ENCODE measurements at places on chromosomes 5 and 9.
A peak's percentile ranks its signal among the peaks of the same experiment; 100 is the strongest.

GRCh38 chr9:93040409-93040808 lies 18.1 kb upstream of the SUSD3 start:
- DNase-seq, result no peak

DNA sequence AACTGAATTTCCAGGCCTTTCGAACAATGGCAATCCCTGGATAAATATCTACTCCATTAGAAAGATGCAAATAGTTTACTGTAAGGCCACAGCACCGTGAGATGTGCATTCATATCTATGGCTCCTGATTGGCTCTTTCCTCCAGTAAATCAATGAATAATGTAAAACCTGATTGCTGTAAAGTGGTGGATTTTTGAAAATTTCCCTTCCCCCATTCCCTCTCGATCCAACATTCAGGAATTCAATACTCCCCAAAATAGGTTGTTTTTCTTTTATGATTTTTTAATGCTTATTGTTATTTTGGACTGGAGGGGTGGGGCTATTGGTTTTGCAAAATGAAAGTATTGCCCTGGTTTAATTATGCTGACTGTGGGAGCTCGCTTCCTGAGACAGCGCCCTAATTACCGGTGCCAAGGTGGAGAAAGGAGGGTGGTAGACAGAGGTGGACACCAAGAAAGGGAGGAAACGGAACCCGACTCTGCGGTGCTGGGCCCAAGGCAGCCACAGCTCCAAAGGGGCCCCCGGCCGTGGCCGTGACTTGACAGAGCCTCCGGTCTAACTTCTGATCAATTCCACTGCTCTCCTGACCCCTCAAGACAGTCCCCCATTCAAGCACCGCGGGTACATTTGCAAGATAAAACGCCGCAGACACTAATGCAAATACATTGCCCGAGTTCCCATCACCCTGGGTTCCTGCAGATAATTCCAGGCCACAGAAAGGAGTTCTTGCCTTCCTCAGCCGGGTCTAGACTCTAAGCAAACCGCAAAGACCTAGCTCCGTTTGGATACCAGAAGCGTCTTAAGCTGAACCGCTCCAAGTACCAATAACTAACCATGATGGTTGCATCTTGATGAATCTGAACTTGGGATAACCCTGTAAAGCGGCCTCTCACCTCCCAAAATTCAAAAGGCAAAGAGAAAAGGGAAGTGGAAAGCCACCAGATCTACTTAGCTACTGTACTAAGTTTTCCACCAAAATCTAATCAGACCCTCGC lies 211.2 kb downstream of the MEF2C start:
- DNase-seq, result peak; percentile 56

- DNase-seq, result no peak
Measured at GRCh38 chr9:124228516-124228915, 29.2 kb upstream of the NEK6 start.

DNA sequence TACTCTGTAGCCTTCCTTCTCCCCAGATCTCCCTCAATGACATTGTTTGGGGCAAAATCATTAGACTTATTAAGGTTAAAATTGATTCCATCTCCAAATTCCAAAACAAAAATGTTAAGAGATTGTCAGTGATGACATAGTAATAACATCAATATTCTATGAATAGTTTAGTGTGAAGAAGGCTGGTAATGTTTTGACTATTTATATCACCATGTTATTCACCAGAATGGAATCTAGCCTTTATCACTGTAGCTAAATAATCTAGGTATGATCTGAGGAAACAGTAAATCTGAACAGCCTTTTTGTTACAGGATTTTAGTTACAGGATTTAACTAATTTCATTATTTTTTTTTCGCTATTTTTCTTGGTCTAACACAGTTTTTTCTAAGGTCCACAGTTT lies 929 bp upstream of the PLPP6 start:
- no peak for DNase-seq

DNA sequence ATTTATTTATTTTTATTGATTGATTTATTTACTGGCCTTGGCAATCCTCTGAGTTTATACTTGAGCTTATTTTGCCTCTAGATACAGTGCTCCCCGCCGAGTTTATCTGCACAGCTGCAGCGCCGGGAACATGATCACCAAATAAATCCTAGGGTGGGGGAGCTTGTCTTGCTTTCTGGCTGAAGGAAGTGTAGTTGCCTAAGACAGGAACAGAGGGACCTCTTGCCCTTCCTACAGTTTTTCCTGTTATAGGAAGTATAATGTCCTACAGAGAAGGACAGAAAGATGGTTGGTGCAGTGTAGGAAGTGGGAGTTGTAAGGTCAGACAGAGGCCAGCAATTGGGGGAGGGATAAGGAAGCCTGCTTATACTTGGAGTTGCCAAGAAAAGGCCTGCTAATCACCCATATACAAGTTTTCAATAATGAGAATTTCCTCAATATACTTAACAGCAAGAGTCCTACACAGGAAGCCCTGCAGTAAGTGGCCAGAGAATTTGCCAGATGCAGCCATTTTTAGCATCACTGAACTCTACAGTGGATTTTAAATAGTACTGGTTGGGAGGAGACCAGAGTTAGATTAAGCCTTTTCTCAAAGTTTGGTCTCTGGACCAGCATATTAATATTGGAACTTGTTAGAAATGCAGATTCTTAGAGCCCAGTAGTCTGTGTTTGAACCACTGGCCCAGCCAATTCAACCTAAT lies 7.7 kb downstream of the AOPEP start:
- DNase-seq, result no peak

GRCh38 chr9:89872913-89873707 lies 268.3 kb downstream of the GADD45G start:
- DNase-seq, result no peak

GRCh38 chr5:179542170-179542569 lies 8.2 kb upstream of the RUFY1 start:
- DNase-seq, result no peak

DNA sequence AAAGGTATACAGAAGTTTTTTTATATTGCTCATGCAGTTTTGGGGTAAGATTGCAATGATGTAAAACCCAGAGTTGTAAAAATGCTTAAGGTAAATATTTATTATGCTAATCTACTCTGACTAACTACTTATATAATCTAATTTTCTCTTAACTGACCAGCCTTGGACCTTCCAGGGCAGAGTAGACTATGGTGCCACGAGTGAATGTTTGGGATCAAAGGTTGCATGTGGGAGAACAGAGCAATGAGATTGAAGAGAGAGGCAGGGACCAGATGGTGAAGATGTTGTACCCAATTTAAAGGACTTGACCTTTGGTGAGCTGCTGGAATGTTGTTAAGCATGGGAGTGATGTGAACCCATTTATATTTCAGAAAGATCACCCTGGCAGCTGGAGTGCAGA lies 34.8 kb upstream of the PANK3 start:
- no peak for DNase-seq

DNA sequence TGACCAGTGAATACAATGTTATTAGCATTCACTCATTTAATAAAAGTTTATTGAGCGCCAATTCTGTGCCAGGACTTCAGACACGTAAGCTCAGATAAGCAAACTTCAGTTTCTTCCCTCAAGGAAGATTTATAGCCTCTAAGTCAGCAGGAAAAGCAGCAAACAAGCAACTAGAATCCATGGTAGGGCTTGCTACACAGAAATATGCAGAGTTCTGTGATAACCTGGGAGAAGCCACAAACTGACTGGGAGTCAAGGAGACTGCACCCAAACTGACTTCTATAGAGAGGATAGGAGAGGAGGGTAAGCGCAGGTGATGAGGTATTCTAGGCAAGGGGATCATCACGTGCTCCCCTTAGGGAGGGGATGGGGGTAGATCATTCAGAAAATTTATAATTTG lies 1.4 kb upstream of the OGN start:
- no peak for DNase-seq

GRCh38 chr9:115551396-115551795 lies 433.4 kb upstream of the TNC start:
- DNase-seq, result no peak

- DNase-seq, result no peak
Measured at GRCh38 chr5:78627175-78627574, 21.4 kb downstream of the LHFPL2 start.

- no peak for DNase-seq
Measured at GRCh38 chr9:35687972-35688557, 1.7 kb downstream of the TPM2 start.

DNA sequence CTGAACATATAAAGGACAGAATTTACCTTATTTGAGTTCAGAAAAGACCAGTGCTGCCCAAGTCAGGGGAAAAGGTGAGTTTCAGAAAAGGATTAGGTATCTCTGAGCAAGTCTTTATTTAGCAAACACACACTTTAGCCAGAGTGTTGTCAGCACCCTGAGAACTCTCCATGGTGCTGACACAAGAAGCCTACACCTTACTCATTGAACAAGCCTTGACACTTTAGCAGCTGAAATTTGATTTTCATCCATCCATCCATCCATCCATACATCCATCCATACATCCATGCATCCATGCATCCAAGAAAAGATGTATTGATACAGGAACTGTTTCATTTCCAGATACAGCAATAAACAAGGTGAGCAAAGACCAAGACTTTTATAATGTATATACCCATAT lies 311.2 kb downstream of the TRIM32 start:
- DNase-seq, result no peak

DNA sequence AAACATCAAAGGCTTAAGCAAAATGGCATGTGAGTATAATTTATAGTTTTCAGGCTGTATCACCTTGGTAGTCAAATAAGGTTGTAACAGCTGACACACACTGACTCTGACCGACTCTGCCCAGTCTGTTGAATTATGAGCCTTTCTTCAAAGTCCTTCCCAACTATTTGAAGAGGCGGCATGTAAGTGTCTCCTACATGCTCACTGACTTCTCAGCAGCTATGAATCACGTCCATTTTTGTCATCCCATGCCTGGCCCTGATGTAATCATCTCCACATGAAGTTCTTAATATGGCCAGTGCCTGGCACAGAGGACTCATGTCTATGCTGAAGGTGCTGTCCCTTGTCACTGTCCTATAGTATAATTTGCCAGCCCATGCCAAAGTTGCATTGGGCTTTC lies 5.1 kb upstream of the PTBP3 start:
- DNase-seq, result no peak

DNA sequence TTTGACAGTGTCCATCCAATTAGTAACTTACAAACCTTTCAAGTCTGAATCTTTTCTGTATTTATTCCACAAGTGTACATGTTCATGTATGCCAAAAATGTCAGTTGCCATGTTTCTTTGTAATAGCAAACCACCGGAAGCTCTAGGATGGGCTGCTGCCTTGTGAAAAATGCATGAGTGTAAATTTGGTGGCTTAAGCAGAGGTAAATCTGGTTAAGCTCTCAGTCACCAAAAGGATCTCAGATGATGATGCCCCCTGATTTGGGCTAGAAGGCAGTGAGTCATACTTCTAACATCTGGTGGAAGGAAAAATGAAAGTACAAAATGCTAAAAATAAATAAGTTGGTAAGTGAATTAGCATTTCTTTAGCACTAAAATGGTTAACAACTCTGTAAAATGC lies 567.5 kb downstream of the ELAVL2 start:
- DNase-seq, result no peak

- DNase-seq, result no peak
Measured at GRCh38 chr9:21001581-21001980, 29.9 kb downstream of the HACD4 start.

Measured in cerebellar cortex (tissue), 1 donor.